ENCODE measurements at places on chromosomes 7 and 10.

DNA sequence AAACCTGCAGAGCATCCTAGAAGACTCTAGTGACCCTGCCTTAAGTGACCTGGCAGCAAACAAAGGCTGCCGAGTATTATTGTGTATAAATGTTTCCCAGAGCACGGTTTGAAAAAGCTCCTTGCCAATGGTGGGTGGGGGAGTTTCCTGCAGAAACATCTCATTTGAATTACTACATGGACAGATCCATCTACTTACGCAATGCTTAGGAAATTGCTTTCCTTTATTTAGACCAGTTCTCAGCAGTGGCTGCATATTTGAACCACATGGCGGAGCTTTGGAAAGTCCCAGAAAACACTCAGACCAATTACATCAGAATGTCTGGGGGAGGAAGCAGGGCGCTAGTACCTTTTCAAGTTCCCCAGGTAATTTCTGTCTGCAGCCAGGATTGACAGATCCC, 560.9 kb downstream of the SDK1 start:
- DNase-seq, result no peak

DNA sequence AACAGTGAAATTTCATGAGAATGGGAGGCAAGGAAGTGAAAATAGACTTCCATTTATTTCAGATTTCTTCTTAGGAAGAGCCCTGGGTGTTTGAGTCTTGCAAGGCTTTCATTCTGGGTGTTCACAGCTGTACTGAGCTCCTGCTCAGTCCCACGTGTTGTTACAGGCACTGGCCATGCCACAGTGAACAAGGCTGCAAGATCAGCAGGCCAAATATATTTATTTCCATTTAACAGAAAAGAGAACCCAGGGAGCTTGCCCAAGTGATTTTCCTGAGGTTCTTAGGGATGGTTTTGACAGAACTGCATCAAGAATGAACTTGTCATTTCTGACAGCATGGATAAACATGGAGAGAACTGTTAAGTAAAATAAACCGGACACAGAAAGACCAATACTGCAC, 54.5 kb upstream of the CD36 start:
- DNase-seq, result no peak

GRCh38 chr10:25815999-25816768, 117.8 kb upstream of the MYO3A start:
- DNase-seq, result no peak

DNA sequence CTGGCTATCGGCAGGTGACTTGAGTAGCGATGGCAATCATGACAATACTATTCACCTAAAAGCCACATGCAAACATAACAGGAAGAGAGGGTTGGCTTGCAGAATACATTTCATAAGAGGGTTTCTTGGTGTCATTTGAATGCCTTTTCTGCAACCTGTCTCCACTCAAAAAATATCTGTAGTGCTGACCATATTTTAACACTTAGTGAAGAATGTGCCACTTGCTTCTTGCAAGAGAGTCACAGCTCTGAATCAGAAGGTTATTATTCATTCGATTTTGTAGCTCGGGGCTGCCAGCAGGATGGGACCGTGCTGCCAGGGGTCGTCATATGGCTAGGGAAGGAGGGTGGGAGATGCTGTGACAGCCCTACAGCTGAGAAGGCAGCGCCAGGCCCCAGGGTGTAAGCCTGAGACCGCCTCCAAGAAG, 152.0 kb upstream of the PITRM1 start:
- DNase-seq, result no peak

DNA sequence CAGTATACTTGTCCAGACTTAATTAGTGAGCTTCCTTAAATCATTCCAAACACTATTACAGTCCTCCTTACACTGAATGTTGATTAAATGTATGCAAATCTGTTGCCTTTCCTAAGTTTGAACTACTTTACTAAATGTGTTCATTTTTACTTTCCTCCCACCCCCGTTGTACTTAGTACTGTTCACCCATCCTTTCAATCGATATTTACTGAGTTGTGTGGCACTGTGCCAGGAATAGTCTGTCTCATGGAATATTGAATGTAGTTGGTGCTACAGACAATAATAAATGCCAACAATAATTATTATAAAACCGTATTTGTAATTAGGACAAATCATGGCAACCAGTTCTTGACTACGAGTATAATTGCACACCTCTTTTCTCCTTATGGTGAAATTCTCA, 335.7 kb downstream of the GPR37 start:
- no peak for DNase-seq

DNA sequence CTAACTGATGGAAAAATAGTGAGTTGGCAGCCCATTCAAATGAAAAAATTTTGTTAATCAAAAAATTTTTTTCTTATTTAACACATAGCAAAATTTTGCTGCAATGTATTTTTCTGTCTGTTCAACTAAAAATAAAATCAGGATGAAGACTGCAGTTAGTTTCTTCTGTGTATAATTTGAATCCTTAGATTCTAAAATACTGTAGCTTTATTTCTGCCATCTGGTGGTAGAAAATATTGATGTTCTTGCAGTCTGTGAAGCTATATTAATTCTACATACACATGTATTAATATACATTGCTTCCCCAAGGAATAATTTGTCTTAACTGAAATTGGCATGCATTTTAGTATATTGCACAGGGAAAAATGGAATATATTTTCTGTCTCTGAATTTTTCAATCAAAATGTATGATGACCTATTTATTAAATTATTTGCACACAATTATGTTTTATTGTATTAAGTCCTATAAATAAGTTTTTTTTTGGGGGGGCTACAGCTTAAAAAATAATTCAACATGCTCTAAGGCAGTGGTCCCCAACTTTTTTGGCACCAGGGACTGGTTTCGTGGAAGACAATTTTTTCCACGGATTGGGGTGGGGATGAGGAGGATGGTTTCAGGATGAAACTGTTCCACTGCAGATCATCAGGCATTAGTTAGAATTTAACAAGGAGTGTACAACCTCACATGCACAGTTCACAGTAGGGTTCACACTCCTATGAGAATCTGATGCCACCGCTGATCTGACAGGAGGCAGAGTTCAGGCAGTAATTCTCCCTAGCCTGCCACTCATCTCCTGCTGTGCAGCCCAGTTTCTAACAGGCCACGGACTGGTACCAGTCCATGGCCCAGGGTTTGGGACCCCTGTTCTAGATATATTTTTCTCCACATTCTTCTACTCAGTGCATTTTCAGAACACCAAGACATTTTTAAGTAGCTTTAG, 119.4 kb downstream of the GNAT3 start:
- DNase-seq, result no peak
